T-cell (primary cell): ENCODE measurements at places on chromosomes 13 and 19. TPM values are rescaled to one million over a fixed set of nuclear protein-coding genes. Genes with fewer than 3 reads are reported as not detected.

- H3K36me3 ChIP-seq, result peaks cover 18% of the 10 kb centered on the region
- H3K4me3 ChIP-seq, result no peak overlapping the region
- no peak overlapping the region for H3K27ac ChIP-seq
- no peak for DNase-seq
- no peaks in the 10 kb centered on the region for H3K4me1 ChIP-seq
- H3K27me3 ChIP-seq, result no peaks in the 10 kb centered on the region
Observed at GRCh38 chr13:41588899-41589298, 131.5 kb downstream of the RGCC start.

GRCh38 chr13:52118595-52118994 is 10.3 kb downstream of the NEK5 start:
- no peaks in the 10 kb centered on the region for H3K36me3 ChIP-seq
- no peak overlapping the region for H3K27ac ChIP-seq
- H3K4me3 ChIP-seq, result no peak overlapping the region
- no peaks in the 10 kb centered on the region for H3K27me3 ChIP-seq
- no peaks in the 10 kb centered on the region for H3K4me1 ChIP-seq
- no peak for DNase-seq

GRCh38 chr19:10726268-10726667 is 8.4 kb downstream of the DNM2 start:
- no peak overlapping the region for H3K27ac ChIP-seq
- DNase-seq, result no peak
- no peak overlapping the region for H3K4me3 ChIP-seq
- no peaks in the 10 kb centered on the region for H3K36me3 ChIP-seq
- H3K4me1 ChIP-seq, result peaks cover 14% of the 10 kb centered on the region

DNA sequence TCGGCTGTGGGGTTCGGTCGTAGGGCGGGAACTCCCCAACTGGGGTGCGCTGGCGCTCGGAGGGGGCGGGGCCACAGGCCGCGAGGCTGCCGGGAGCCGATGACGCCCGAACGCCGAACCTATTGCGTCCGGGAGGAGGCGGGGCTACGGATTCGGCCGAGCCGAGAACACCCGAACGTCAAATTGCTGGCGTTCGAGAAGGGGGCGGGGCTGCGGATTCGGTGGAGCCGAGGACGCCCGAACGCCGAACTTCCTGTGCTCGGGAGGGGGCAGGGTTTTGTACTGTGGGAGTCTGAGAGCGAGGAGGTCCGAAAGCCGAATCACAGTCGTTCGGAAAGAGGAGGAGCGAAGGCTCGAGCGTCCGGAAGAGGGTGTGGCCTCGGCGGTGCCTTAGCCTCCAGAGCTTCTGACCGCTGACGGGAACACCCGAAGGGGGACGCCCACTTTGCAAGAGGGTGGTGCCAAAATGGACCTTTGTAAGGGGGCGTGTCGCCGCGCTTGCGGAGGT is 551 bp upstream of the TSEN34 start:
- peak overlapping the region; percentile 100 for H3K27ac ChIP-seq
- H3K4me3 ChIP-seq, result peak overlapping the region; percentile 84
- H3K4me1 ChIP-seq, result peaks cover 17% of the 10 kb centered on the region
- no peaks in the 10 kb centered on the region for H3K27me3 ChIP-seq
- peak; percentile 99 for DNase-seq
- peaks cover 34% of the 10 kb centered on the region for H3K36me3 ChIP-seq

GRCh38 chr13:35231426-35231825 is 245.1 kb downstream of the MAB21L1 start:
- H3K27ac ChIP-seq, result no peak overlapping the region
- no peak overlapping the region for H3K4me3 ChIP-seq
- H3K4me1 ChIP-seq, result no peaks in the 10 kb centered on the region
- no peak for DNase-seq
- no peaks in the 10 kb centered on the region for H3K36me3 ChIP-seq
- no peaks in the 10 kb centered on the region for H3K27me3 ChIP-seq

- no peak for DNase-seq
- H3K27me3 ChIP-seq, result no peaks in the 10 kb centered on the region
- H3K27ac ChIP-seq, result no peak overlapping the region
- H3K36me3 ChIP-seq, result no peaks in the 10 kb centered on the region
Observed at GRCh38 chr13:109602356-109602755, 184.0 kb downstream of the IRS2 start.

- no peaks in the 10 kb centered on the region for H3K4me1 ChIP-seq
- H3K36me3 ChIP-seq, result no peaks in the 10 kb centered on the region
- DNase-seq, result no peak
- no peaks in the 10 kb centered on the region for H3K27me3 ChIP-seq
- no peak overlapping the region for H3K27ac ChIP-seq
Observed at GRCh38 chr13:65343898-65344663, 1886.1 kb downstream of the PCDH9 start.

GRCh38 chr13:33186861-33187291 is 98.7 kb downstream of the STARD13 start:
- no peaks in the 10 kb centered on the region for H3K4me1 ChIP-seq
- peaks cover 3% of the 10 kb centered on the region for H3K27me3 ChIP-seq
- DNase-seq, result no peak
- H3K36me3 ChIP-seq, result no peaks in the 10 kb centered on the region
- no peak overlapping the region for H3K27ac ChIP-seq

- no peaks in the 10 kb centered on the region for H3K36me3 ChIP-seq
- H3K4me1 ChIP-seq, result no peaks in the 10 kb centered on the region
- no peak overlapping the region for H3K27ac ChIP-seq
- H3K27me3 ChIP-seq, result no peaks in the 10 kb centered on the region
- DNase-seq, result no peak
Observed at GRCh38 chr13:93624311-93624777, 397.7 kb downstream of the GPC6 start.

- no peak overlapping the region for H3K4me3 ChIP-seq
- no peaks in the 10 kb centered on the region for H3K27me3 ChIP-seq
- no peaks in the 10 kb centered on the region for H3K36me3 ChIP-seq
- peak; percentile 37 for DNase-seq
- H3K4me1 ChIP-seq, result peaks cover 20% of the 10 kb centered on the region
Observed at GRCh38 chr19:44800461-44800860, 8.4 kb upstream of the BCAM start.

- H3K36me3 ChIP-seq, result no peaks in the 10 kb centered on the region
- DNase-seq, result no peak
- no peak overlapping the region for H3K27ac ChIP-seq
Observed at GRCh38 chr13:66635526-66635925, 594.6 kb downstream of the PCDH9 start.

NCR1 gene
- 3.3 TPM for total RNA-seq

FREM2 gene
- not detected for total RNA-seq

GPR18 gene
- total RNA-seq, result 17.1 TPM

FCGBP gene
- 35.4 TPM for total RNA-seq

SPTBN4 gene
- 0.53 TPM for total RNA-seq

ZNF835 gene
- 4.0 TPM for total RNA-seq
